Stimulated activated CD8-positive, alpha-beta memory T cell treated with anti-CD3 and anti-CD28 coated beads, Interleukin-4, amount 100 ng/mL, for 1 hour (primary cell): ENCODE measurements at places on chromosomes 3 and 15.

- peak; percentile 11 for DNase-seq
Measured at GRCh38 chr3:3798631-3799113, 559 bp upstream of the LRRN1 start.

GRCh38 chr3:173938159-173938558 is 540.6 kb downstream of the NLGN1 start:
- no peak for DNase-seq

DNA sequence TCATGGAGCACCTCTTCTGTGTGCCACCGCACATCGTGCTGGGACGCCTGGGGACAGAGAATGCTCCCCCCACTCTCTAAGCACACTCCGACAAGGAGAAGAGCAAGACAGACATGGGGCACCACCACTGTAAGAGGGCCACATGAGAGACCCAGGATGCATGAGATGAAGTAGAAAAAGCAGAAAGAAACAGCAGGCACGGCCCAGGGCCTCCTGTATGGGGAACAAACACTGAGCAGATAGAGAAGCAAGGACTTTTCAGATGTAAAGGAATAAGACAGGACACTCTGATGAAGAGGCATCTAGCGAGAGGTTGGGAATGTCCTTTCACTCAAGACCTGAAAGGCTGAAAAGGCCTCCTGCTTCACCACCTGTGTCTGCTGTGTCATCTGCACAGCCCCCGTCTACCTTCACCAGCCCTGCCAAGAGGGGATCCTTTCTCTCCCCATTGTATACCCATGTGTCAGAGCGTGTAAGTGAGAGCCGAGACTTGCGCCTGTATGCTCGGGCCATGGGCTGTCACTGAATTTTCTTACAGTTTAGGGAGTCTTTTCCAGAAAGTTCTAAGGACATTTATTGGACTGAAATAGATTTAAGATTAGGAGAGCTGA is 125.6 kb downstream of the LRRK1 start:
- no peak for DNase-seq

GRCh38 chr3:160020057-160020711 is 31.5 kb downstream of the IL12A start:
- DNase-seq: no peak
